Coronary artery (tissue), 2 donors: ENCODE measurements at places on chromosomes 1 and 21.

- peak; percentile 76 for DNase-seq
Observed at GRCh38 chr1:169427081-169427641, at the start of gene CCDC181. Gene CCDC181 (minus strand): TSS chr1:169427474. CDS start chr1:169424927, 2,547 bp downstream.

DNA sequence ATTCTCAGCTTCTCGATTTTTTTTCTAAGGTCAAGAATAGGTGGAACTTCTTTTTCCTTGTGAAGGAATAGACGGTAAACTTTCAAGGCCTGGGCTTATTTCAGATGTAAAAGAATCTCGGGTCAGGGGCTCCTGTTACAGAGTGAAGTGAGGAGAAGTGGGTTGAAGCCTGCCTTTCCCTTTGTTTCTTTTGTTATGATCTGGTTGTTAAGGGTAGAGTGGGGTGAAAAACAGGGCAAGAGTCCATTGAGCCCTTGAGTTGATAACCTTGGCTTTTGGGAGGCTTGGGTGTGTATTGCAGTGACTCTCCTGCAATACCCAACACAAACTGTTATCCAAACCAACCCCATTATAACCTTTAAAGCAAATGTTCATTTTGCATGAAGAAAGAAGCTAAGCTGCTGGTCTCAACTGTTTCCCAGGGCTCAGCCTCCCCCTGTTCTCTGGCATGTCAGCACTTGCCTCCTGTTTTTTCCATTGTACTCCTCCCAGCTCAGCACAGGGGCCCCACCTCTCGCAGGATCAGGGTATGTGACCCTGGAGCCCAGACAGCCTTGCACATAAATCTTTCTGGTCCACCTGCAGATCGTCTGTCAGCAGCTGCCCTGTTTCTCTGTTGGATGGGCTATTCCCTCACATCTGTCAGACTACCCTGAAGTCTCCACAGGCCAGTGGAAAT, 102.4 kb downstream of the CACHD1 start:
- no peak for DNase-seq

GRCh38 chr21:35032474-35033263, 16.4 kb downstream of the RUNX1 start:
- no peak for DNase-seq

DNA sequence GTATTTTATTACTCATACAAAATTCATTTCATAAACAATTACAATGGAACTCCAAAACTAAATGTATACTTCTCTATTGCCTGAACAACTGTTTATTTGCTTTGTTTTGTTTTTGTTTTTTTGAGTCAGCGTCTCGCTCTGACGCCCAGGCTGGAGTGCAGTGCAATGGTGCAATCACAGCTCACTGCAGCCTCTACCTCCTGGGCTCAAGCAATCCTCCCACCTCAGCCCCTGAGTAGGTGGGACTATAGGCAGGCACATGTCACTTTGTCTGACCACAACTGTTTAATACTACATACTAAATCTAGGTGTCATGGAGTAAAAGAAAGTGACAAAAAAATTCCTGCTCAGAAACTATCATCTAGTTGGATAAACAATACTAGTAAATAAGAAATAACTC, 49.3 kb downstream of the RAB3GAP2 start:
- no peak for DNase-seq

- DNase-seq = no peak
Observed at GRCh38 chr1:29196863-29197589, 15.3 kb upstream of the SRSF4 start.
